Dermis blood vessel endothelial cell (primary cell): ENCODE measurements at places on chromosomes 3 and 15.

DNA sequence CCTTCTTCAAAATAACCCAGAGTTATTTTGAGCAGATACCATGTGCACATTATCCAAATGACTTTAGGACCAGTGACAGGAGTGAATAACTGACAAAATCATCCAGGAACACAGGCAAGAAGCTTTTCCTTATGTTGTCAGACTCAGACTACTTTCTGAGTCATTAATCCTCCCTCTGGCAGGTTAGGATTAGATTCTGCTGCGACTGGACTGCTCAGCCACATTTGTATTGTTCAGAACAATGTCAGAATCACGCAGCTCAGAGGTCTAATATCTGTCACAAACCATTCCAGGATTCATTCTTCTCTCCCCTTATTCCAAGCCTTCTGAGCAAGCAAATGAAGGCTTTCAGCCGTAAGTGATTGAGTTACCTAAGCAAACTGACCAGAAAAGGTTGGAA is 34.8 kb upstream of the FAM174B start:
- no peak for DNase-seq

DNA sequence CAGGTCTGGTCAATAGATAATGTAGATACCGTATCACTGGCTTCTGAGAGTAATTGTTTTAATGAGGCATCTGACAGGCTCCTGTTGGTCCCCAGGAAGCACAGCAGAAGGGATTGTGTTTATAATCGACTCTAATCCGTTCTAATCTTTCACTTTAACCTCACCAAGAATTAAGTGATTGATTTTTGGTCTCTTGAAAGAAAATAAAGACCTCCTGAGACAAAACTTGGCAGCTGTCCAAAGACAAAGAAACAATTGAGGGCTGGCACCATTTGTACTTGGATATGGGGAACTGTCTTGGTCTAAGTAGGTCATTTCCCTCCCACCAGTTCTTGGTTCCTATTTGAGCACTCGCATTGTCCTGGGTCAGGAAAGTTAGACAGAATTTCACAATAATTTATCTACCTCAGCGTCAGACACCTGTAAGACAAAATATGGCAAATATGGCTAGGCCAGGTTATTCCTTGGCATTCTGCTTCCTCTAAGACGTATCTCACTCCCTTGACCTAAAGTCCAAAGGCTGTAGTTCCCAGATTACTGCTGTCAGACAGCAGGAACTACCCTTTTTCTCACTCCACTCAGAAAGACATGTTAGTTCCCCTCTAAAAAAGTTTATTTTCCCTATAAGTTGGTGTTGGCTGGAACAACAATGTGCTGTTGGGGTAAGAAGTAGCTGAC is 22.7 kb upstream of the CD96 start:
- no peak for DNase-seq

- no peak for DNase-seq
Observed at GRCh38 chr3:27978440-27978839, 256.3 kb upstream of the EOMES start.

DNA sequence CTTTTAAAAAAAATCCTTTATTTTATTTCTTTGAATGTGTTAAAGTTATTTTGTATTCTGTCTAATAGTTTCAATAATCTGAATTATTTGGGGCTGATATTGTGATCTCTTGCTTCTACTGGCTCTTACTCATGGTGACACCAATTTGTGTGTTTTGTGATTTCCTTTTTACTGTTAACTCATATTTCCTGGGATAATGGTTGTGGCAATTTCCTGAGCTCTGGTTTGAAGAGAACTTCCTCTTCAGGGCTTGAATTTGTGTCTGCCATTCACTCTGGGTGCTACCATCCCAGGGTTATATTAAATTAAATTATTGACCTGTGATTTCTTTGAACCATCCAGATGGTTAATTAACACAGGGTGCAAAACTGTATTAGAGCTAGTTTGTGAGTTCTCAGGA is 60.4 kb upstream of the RNF7 start:
- peak; percentile 33 for DNase-seq

- no peak for DNase-seq
Observed at GRCh38 chr3:134136604-134137003, 106.9 kb upstream of the SLCO2A1 start.

DNA sequence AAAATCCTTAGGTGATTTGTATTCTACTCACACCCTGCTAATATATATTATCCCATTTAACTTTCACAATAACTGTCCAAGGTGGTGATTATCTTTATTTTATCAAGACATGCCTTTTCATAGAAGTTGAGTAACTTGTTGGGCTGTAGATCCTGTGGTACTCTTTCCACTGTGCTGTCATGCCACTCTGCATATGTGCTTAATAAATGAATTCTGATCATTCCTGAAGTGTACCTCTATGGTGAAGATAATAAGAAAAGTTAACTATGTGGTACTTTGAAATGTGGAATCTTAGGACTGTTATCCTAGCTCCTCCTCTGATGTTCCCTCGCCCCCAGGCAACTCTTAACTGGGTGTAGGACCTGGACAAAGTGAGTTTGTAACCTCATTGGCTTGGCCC is 5.2 kb downstream of the SNRK start:
- no peak for DNase-seq

- DNase-seq: no peak
Observed at GRCh38 chr3:120516136-120516535, 65.3 kb upstream of the FSTL1 start.

DNA sequence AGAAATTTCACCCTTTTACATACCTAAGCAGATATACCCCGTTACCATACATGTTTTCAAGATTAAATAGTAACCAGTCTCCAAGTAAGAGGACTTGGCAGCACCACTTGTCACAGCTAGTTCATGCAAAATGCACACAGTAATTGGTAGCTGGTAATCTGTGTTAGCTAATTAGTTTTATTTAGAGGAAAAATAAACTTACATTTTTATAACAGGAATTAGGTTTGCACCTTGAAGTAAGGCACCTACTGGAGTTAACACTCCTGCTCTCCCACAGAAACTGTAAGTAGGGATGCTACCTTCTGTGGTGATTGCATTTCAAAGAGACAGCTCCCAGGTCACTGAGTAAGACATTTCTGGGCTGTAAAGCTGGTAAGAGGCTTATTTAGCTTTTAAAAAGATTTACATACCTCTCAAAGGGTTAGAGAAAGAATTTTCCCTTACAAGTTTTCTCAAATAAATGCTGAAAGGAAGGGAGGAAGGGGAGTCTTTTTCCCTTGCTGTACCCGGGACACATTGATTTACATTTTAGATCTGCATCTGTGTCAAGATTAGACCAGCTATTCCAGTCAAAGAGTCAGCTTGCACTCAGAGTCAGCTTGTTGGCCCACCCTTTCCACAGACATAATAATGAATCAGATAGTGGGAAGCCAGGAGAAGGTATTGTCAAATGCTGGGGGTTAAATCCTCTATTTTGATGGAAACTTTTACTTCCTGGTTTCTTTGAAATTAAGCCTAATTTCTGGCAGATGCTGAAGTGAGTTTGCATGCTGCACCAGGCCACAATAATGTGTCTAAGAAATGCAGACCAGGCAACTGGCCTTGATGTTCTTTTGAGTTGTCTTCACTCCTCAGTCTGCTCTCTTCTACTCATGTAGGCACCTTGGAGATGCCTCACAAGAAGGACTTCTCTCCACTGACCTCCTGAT is 77.6 kb upstream of the CHD2 start:
- DNase-seq: no peak

- no peak for DNase-seq
Observed at GRCh38 chr3:184058029-184058428, 5.2 kb downstream of the HTR3C start.

GRCh38 chr3:102478160-102478559 is 43.3 kb downstream of the ZPLD1 start:
- no peak for DNase-seq

- DNase-seq: no peak
Observed at GRCh38 chr15:37701230-37701629, 233.2 kb upstream of the TMCO5A start.

GRCh38 chr3:6516143-6516542 is 344.8 kb upstream of the GRM7 start:
- no peak for DNase-seq

GRCh38 chr3:150365132-150365604 is 42.9 kb upstream of the TSC22D2 start:
- DNase-seq: no peak

DNA sequence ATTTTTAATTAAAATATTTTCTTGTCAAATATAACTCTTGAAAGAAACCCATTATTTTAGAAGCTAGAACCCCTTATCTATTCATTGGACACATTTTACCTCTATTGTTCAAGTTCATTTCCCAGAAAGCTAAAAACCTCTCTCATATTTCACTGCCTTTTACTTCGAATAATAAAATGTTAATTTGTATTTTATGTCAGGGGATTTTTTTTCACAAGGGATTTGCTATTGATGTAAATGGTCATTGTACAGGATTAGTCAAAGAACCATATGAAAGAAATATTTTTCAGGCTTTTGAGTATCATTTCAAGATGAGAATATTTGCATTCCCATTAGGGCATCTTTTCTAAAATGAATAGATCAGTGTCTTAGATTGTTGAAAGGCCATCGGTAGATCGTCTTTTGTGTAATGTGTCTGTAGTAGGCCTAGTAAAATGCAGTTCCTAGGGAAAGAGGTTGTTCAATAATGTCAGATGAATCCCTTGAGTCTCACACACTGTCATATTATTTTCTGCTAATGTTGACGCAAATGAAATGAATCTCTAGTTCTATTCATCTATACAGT is 114.5 kb downstream of the ROBO1 start:
- no peak for DNase-seq

- DNase-seq: peak; percentile 84
Observed at GRCh38 chr3:149120051-149120972, 9.1 kb upstream of the HPS3 start.

DNA sequence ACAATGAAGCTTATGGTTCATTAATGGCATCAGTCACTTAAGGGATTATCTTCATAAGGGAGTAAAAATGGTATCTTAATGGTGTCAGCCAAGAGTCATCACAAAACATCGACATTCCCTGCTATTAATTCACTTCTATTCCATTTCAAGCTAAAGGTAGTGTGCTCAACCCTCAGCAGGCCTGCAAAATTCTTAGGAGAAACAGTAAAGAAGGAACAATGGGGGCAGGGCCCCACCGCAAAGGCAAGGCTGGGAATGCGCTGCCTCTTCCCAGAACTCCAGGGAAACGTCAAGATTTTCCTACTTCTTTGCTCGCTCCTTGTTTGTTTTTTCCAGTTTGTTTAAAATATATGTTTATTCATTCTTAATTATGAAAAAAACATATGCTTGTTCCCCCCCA is 187.3 kb upstream of the TSC22D2 start:
- DNase-seq: no peak

- DNase-seq: no peak
Observed at GRCh38 chr3:89032346-89033013, 74.9 kb upstream of the EPHA3 start.

DNA sequence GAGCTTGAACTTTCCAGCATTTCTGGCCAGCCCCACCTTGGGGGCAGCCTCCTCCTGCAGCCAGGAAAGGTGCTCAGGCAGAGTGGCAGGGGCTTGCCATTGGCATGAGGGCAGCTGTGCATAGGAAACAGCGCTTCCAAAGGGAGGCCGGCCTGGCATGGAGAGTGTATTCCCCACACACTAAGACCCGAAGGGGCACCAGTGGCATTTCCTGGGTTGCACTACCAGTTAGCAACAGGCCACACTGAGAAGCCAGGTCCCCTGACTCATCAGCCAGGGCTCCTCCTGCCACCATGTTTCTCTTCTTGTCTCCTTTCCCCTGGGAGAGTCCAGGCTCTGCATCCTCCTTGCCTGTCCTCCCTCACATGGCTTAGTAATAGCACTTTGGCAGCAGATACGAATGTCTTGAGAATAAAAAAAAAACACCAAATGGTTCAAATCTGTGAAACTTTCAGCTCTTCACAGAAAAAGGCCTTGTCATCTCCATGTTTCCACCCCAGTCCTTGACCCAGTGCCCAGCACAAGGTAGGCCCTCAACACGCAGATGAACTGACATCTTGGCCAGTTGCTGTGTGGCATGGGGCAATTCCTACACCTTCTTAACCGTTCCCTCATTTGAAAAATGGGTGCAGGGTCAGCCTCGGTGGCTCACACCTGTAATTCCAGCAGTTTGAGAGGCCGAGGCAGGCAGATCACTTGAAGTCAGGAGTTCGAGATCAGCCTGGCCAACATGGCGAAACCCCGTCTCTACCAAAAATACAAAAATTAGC is 180.4 kb downstream of the SMAD6 start:
- DNase-seq: peak; percentile 35

- DNase-seq: no peak
Observed at GRCh38 chr3:94009608-94010007, 18.8 kb downstream of the STX19 start.

GRCh38 chr15:89521605-89522004 is 25.2 kb upstream of the RHCG start:
- no peak for DNase-seq

GRCh38 chr3:76570436-76571057 is 469.4 kb upstream of the ROBO2 start:
- DNase-seq: peak; percentile 4

- peak; percentile 94 for DNase-seq
Observed at GRCh38 chr3:11846281-11847266, at the start of gene TAMM41. TAMM41 (minus strand) TSS chr3:11846885; CDS start chr3:11846636, 249 bp downstream.

DNA sequence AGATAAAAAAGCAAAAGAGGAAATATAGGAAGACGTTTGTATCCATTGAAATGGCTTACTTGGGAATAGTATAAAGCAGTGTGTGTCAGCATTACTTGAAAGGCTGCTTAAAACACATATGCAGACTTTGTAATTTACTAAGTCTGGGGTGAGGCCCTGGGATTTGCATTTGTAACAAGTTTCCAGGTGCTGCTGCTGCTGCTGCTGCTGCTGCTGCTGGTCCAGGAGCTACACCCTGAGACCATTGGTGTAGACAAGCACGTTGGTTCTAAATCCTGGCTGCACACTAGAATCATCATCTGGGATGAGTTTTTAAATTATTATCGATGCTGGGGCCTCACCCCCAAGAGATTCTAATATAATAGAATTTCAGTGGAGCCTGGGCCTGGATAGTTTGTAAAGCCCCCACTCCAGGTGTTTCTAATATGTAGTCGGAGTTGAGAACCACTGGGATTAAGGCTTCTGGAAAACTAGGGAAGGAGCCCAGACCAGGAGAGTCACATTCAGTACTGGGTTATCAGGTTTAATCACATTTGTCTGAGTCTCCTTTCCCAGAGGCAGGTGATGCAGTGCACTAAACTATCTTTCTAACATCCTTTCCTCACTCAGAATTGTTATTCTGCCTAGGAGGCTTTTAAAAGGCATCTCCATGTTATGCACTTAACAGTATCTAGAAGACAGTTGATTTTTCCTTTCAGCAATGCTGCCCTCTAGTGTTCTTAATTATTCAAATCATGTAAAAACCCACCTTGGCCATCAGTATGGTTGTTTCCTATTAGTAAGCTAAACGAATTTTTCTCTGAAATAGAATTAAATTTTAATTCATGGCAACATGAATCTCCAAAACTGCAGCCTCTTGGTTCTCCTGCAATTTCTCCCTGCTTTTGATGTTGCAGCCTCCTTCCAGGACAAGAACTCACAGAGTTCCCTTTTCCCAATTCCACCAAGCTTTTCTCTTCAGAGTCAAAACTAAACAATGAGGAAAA is 45.4 kb downstream of the SSR3 start:
- peak; percentile 78 for DNase-seq

GRCh38 chr3:128073807-128074206 is 21.6 kb downstream of the SEC61A1 start:
- peak; percentile 85 for DNase-seq
